ENCODE measurements at places on chromosomes 2 and 18. TPM values are rescaled to one million over a fixed set of nuclear protein-coding genes. Genes with fewer than 3 reads are reported as not detected.

The CIDEA gene
- not detected for total RNA-seq

The KRTCAP3 gene
- 62.9 TPM for total RNA-seq

The MDH1B gene
- 4.1 TPM for total RNA-seq

The IL1RL1 gene
- total RNA-seq, result 0.55 TPM

The CD226 gene
- 0.13 TPM for total RNA-seq

The TTC39C gene
- 13.0 TPM for total RNA-seq

The NEU2 gene
- not detected for total RNA-seq

All from PC-9 (cell line).